Stimulated activated CD4-positive, alpha-beta T cell treated with anti-CD3 and anti-CD28 coated beads, Interleukin-15, amount 100 ng/mL, for 1 hour (primary cell): ENCODE measurements at places on chromosomes 5 and 9.
A peak's percentile ranks its signal among the peaks of the same experiment; 100 is the strongest.

DNA sequence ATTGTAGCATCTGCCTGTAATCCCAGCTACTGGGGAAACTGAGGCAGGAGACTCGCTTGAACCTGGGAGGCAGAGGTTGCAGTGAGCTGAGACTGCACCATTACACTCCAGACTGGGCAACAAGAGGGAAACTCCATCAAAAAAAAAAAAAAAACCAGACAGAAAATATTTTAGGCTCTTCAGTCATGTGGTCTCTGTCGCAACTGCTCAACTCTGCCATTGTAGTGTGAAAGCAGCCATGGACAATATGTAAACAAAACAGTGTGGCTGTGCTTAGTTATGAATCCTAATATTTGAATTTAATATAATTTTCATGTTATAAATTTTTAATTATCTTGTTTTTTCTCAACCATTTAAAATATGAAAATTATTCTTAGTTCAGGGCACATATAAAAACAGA, 38.4 kb downstream of the ZFAND5 start:
- DNase-seq: no peak

GRCh38 chr9:100848726-100849125, 179.8 kb upstream of the PLPPR1 start:
- DNase-seq: no peak

- no peak for DNase-seq
Measured at GRCh38 chr5:16726538-16726946, 109.7 kb upstream of the RETREG1 start.

DNA sequence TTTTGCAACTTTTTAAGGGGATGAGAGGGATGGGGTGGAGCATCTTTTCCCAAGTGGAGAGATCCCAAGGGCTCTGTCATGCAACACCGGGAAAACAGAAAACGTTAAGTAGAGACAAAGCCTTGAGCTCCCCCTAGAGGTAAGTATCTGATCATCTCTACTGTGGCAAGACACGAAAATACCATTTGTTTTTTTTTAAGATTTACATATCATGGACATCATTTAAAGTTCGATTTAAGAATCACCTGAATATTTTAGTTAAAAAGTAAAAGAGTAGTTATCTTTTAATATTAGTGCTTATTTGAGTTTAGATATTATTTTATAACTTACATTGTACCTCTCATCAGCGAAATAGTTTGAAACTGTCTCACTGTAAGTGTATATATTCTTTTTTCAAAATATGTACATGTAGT, 200.4 kb downstream of the LRRC70 start:
- DNase-seq: no peak

- no peak for DNase-seq
Measured at GRCh38 chr9:123568691-123569688, 213.0 kb downstream of the CRB2 start.

- no peak for DNase-seq
Measured at GRCh38 chr9:74449060-74449459, 48.1 kb upstream of the RORB start.

- DNase-seq: no peak
Measured at GRCh38 chr5:91101600-91102379, 281.3 kb downstream of the ARRDC3 start.

DNA sequence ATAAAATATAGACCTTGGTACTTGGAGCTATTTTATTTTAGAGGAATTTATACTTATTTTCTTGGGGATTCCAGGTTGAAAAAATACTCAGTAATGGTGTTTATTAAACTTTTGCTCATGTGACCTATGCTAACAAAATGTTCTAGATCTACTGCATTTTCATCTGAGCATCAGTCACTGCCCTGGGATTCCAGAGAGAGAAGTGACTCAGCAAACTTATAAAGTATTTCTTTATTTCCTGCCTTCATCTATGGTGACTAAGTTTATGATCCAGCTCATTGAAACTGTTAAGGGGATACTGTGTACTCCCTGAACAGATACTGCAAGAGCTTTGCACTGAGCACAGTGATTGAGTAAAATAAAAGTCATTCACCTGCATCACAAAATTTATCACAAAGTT, 298.5 kb upstream of the CDH18 start:
- DNase-seq: no peak

- DNase-seq: no peak
Measured at GRCh38 chr9:35229066-35229778, 67.4 kb downstream of the UNC13B start.

DNA sequence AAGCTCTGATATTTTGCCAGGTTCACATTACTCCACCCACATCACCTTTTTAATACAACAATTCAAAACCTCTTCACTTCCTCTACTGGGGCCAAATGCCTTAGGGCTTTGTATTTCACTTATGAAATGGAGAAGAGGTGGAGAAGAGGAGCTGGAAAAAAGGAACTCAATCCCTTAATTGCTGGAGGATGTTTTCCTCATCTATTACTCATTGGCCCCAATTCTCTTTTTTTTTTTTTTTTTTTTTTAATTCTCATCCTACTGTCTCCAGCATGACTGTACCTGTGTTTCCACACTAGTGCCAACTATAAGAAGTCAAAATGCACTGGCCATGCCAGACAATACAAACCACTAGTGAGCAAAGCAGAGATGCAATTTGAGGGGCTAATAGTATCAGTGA, 20.9 kb downstream of the FAM13B start:
- no peak for DNase-seq

DNA sequence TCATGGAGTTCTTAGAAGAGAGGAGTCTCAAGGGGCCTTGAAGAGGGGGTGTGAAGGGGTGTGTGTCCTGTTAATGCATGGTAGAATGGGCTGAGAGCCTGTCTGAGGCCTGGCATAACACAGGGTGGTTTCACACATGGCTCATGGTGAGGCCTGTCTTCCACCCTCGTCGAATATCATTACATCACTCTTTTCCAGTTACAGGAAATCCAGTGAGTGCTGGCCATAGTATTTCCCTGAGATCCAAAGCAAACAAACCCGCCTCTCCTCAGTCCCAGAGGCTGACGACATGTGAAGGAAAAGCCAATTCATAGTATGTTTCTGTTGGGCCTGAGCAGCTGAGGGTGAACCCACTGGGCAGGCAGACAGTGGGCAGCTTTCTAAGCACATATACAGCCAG, 159.4 kb upstream of the NR3C1 start:
- DNase-seq: no peak

- DNase-seq: peak; percentile 16
Measured at GRCh38 chr5:80960531-80961375, 590 bp downstream of the RASGRF2 start.

- no peak for DNase-seq
Measured at GRCh38 chr9:131473891-131474290, 28.8 kb upstream of the POMT1 start.

DNA sequence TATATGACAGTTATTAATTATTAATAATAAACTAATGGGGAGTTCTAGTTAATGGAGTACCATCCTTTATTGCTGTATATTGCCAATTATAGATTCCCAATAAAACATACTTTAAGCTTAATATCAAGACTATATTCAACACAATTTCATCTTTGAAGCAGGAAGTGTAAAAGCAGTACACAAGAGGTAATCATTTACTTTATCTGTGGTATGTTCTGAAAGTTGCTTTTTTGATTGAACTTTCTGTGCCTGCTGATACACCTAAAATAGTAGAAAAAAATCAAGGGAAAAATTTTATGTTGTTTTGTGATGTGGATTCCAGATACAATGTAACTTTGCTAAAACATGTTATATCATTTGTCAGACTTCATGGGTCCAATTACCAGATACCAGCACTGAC, 58.0 kb downstream of the ACO1 start:
- DNase-seq: no peak

- no peak for DNase-seq
Measured at GRCh38 chr5:157778121-157778805, 34.8 kb downstream of the LSM11 start.

GRCh38 chr5:92553326-92553725, 1027.7 kb downstream of the NR2F1-AS1 start:
- no peak for DNase-seq

DNA sequence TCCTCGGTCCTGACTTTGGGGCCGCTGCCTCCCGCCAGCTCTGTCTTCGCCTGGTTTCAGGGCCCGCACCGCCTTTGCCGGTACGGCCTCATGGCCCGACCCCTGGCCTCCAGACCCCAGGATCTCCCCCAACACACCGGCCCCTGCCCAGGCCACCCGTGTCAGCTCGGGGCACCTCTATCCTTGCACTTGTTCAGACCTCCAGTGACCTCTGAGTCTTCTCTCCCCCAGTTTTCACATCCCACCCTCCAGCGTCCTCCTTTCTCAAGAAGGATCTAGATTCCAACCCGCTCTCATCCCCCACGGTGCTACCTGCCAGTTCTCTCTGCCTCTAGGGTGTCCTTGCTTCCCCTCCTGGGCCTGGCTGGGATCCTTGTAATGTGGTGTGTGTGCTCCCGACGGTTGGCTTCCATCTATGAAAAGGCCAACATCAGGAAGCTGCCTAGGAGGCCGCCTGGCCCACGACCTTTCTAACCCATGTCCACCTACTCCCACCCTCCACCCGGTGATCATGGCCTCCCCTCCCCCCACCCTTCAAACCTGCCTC, 61.1 kb downstream of the SPATA31C2 start:
- DNase-seq: no peak

DNA sequence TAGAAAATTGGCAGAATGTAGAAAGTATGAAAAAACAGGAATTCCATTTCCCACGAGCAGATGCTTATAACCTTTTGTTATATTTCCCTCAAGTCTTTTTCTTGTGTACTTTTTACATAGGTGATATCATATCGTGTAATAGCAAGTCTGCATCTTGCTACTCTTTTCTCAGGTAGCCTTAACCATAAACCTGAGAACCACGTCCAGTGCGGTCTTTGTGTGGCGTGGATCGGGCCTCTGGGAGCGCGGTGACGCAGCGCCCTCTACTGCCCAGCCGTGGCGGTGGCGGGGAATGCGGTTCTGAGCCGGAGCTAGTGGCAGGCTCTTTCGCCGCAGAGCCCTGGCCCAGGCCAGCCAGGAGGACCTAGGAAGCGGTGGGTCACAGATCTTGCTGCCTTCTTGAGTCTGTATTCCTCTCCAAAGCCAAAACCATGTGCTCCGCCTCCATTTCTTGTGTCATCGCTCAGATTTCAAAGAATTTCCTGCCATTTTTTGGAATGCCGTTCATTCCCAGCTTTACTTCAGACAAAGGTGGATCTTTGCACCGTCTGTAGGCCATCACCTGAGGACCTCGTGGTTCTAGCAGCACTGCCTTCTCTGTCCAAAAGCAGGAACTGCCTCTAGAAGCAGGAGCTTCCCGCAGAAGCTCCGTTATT, 71.9 kb downstream of the MVB12B start:
- peak; percentile 65 for DNase-seq

GRCh38 chr5:42943931-42944631, 96.0 kb downstream of the ANXA2R start:
- DNase-seq: no peak

DNA sequence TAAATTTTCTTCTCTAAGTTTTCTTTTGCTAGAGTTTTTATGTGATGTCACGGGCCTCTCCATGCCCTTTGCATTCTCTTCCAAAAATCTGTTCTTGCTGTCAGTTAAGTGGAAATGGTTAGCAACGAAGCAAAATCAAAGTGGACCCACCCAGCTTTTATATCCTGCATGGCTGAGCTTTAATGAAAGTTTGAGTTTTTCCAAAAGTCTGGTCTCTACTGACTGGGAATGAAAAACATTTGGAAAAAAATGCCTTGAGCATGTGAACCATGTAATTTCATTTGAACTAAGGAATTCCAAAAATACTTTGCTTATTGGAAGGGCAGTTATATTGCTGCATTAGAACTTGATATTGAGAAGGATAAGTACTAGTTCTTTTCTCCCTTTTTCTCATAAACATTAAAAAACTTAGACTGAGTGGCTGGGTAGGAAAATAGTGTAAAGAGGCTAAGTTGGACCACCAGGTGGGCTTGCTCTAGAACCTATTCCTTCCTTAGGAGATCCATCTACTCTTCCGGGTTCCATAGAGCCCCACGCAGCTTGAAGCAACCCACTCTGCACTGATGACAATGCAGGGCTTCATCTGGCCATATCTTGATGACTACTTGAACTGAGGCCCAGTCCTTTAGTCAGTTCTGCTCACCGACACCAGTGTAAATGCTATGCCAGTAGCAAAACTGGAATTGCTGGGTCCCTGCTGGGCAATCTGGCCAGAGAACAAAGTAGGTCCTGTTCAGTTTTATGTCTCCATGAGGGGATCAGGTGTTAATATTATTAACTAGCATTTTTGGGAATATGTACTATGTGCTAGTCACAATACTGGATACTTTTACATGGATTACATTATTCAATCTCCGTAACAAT, 17.4 kb upstream of the RIC1 start:
- DNase-seq: no peak
